ENCODE measurements at places on chromosomes 7 and 10.

DNA sequence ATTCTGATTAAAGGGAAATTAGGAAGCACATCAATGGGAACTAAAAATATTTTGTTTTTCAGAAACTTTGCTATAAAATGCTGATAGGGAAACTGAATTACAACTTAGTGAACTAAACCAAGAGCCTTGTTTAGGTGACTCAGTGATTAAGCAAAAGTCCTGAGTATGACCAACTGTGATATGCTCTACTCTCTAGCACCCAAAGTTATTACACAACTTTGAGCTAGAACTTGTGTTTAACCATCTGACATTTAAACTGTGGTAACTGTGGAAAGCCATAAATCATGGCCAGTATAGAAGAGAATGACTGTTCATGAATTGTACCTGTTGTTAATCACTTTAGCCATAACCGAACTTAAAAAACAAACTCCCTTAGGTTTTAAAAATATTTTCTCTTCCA is 127.4 kb downstream of the ZNF365 start:
- no peak for DNase-seq

DNA sequence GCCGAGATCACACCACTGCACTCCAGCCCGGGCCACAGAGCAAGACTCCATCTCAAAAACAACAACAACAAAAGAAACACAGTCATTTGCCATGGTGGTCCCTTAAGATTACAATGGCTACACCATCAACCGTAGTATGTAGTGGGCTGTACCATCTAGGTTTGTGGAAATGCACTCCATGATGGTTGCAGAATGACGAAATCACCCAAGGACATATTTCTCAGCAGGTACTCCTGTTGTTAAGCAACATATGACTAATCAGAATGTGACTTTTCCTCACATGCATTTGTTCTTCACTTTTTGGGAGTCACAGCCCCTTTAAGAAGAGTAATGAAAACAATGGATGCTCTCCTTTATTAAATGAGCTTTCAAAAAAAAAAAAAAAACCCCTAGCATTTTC is 11.0 kb downstream of the SVIL start:
- no peak for DNase-seq

DNA sequence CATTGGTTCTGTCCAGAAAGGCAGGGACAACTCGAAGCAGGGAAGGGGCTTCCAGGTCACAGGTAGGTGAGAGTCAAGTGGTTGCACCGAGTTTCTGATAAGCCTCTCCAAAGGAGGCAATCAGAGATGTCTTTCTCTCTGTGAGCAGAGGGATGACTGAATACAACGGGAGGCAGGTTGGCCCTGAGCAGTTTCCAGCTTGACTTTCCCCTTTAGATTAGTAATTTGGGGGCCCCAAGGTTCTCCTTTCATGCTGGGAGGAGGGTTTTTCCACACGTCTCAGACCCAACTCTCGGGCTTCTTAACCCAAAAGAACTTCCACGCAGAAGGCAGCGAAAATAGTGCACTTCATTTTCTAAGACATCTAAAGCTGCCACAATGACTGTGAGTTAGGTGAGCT is 189.6 kb downstream of the MGMT start:
- DNase-seq = no peak

DNA sequence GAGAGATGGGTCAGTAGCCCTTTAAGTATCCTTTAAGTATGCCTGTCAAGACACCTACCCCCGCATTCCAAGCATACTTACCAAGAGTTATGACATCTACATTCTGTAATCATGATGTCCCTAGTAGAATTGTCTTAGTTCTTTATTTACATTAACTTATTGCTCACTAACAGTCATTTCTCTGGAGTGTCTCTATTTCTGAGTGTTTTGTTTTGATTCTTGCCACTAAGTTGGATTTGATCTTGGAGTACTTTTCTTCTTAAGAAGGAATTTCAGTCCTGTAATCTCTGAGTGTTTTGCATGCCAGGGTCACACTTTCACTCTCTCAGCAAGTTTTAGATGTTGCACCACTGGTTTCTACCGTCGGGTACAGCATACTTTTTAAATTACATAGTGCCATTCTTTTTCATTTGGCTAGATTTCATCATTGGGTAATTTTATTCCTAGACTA is 1053.9 kb downstream of the KCNMA1 start:
- DNase-seq = no peak

GRCh38 chr7:30929686-30930085 is 18.0 kb downstream of the AQP1 start:
- DNase-seq = no peak

Data from activated T-cell treated with anti-CD3 and anti-CD28 coated beads for 4 hours (primary cell).